ENCODE measurements at places on chromosomes 6 and 20. TPM values are rescaled to one million over a fixed set of nuclear protein-coding genes. Genes with fewer than 3 reads are reported as not detected.
A peak's percentile ranks its signal among the peaks of the same experiment; 100 is the strongest.

- peaks cover 5% of the 10 kb centered on the region for H3K36me3 ChIP-seq
- H3K27me3 ChIP-seq = peaks cover 3% of the 10 kb centered on the region
- peaks cover 2% of the 10 kb centered on the region for H3K4me1 ChIP-seq
These were observed 2.1 kb upstream of the COL20A1 start for GRCh38 chr20:63290677-63291472.

DNA sequence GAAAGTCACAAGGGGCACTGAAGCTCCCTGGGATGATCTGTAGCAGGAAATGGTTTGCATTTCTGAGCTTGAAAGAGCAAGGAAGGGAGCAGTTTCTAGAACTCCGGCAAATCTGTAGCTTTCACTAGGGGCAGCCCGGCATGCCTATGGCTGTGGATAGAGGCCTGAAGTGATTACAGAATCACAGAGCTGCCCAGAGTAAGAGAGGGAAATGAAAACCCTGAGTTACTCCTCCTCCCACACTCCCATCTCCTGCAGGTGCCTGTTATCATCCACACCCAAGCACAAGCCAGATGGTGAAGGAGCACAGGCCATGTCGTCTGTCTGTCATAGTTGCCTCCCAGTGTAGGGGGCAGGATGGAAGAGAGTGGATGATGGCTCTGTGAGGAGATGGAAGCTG lies 37.1 kb downstream of the HLA-F start:
- DNase-seq = no peak
- H3K4me3 ChIP-seq = no peak overlapping the region
- no peak overlapping the region for H3K27ac ChIP-seq
- H3K36me3 ChIP-seq = peaks cover 2% of the 10 kb centered on the region
- no peaks in the 10 kb centered on the region for H3K27me3 ChIP-seq

GRCh38 chr6:41560431-41561192 lies 14.4 kb downstream of the FOXP4 start:
- peak overlapping the region; percentile 86 for H3K27ac ChIP-seq
- peak overlapping the region; percentile 88 for H3K4me3 ChIP-seq
- peaks cover 43% of the 10 kb centered on the region for H3K27me3 ChIP-seq
- peaks cover 2% of the 10 kb centered on the region for H3K36me3 ChIP-seq
- peaks cover 12% of the 10 kb centered on the region for H3K4me1 ChIP-seq

THBS2 gene
- not detected for total RNA-seq

GRCh38 chr6:170030821-170031471 lies 259.9 kb downstream of the DLL1 start:
- H3K27ac ChIP-seq = no peak overlapping the region
- H3K36me3 ChIP-seq = no peaks in the 10 kb centered on the region
- no peaks in the 10 kb centered on the region for H3K4me1 ChIP-seq
- DNase-seq = no peak

GRCh38 chr6:96124778-96125177 lies 109.0 kb downstream of the FUT9 start:
- H3K27ac ChIP-seq = no peak overlapping the region
- no peaks in the 10 kb centered on the region for H3K27me3 ChIP-seq
- H3K4me1 ChIP-seq = no peaks in the 10 kb centered on the region
